ENCODE measurements at places on chromosomes 5 and 9.
A peak's percentile ranks its signal among the peaks of the same experiment; 100 is the strongest.

- DNase-seq, result no peak
Measured at GRCh38 chr5:161580621-161581020, 34.1 kb upstream of the GABRB2 start.

- DNase-seq, result no peak
Measured at GRCh38 chr5:170511551-170512258, 7.9 kb downstream of the KCNIP1 start.

- DNase-seq, result no peak
Measured at GRCh38 chr5:64201996-64202395, 36.4 kb downstream of the RNF180 start.

DNA sequence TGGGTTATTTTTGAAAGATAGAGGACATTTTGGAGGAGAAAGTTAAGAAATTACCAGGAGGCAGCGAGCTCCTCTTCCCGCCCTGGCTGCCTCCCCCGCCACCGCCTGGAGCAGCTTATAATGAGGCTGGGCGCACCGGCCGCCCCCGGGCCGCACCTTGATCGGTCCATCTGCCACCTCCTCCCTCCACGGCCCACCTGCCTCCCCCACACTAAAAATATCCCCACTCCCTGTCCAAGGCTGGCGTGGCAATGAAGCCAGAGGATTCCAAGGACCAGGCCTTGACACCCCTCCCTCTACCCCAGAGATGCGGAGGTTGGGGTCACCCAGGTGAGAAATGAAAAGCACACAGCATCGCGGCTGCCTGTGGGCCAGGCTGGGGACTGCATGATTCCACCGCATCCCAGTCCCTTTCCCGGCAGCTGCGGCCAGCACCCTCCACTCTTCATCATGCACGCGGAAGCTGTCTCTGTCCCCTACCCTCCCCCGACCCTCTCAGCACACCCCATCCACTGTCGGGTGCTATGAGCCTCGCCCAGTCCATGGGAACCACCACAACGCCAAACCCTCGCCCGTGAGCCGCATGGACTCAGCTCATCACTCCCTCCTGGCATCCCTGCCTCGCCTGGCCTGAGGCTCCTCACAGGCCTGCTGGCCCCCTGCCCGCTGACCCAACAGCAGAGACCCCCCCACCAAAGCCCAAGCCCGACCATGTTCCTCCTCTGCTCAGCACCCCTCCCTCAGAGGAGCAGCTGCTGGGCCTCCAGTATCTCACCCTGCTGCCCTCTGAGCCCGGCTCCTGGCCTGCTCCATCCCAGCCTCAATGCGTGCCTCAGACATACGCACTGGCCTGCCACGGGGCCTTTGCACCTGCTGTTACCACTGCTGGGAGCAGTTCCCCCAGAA lies 50.0 kb downstream of the SARDH start:
- DNase-seq, result no peak

GRCh38 chr5:115414406-115415142 lies 118.1 kb upstream of the CCDC112 start:
- DNase-seq, result no peak

DNA sequence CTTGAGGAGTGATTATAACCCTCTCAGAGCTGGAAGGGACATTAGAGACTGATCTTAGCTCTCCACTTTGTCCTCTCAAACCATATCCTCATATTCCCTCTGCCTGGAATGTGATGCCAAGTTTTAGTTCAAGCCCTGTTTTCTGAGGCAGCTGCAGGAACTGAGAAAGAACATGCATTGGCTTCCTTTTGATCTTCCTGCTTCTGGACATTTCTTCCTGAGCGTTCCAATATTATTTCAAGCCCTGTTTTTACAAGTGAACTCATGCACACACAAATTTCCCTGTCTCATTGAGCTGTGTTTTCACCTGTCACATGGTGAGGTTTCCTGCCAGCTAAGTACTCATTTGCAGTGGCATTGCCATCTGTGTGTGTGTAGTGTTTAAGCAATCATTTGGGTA lies 17.0 kb downstream of the FOCAD start:
- peak; percentile 6 for DNase-seq

Data from NCI-H2171 (cell line).